ENCODE measurements at places on chromosomes 12 and 14.

GRCh38 chr12:131732-132495 is 65.3 kb downstream of the IQSEC3 start:
- no peak for DNase-seq

DNA sequence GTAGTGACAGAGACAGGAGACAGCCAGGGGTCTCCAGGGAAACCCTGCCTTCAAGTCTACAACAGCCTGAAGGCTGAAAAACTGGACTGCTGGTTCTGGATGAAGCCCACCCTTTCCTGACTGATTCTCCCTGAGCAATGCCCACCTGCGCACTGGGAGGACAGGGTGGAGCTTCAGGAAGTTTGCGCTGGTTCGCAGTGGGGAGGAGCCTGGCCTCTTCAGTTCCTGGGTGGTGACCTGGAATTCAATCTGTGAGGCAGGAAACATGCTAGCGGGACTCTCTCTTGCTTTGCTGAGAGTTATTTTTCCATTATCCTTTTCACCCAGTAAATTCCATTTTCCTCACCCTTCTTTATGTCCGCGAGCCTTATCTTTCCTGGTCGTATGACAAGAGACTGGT is 600.8 kb downstream of the TRHDE start:
- peak; percentile 17 for DNase-seq

DNA sequence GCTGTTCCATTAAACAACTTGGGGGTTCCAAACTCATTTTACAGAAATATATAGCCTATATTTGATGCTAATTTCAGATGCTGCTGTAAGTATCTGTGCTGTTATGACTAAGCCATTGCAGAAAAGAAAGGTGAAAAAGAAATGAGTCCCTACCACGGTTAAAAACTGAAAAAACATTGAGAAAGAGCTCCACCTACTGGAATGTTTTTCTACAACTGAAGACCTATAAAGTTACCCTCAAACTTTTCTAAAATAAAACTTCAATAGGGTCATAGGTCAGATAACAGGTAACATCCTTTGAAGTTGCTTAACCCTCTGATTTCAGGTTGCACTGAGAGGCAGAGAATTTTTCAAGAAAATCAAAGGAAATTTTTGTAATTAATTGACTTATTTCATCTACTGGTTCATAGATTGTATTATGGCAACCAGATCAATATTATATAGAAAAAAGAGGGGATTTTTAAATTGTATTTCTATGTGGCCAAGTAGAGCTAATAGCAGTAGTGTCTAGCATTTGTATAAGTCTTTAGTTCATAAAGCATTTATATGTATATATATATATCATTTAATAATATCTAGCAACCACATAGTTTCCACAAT is 279.9 kb downstream of the RPS29 start:
- no peak for DNase-seq

GRCh38 chr12:102638777-102639176 is 158.4 kb upstream of the IGF1 start:
- no peak for DNase-seq

DNA sequence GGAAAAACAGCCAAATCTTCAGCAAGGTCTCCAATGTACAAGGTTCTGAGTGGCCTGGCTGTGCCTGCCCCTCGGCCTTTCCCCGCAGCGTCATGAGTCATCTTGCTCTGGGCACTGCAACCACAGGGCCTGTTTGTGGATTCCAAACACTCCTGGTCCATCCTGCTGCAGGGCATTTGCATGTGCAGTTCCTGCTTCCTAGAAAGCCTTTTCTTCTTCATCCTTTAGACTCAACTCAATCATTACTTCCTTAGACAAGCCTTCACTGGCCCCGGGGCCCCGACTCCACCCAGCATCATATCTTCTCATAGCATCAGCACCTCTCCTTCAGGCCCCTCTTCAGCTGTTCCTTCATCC is 101.8 kb upstream of the EGLN3 start:
- DNase-seq, result no peak

- DNase-seq, result no peak
Measured at GRCh38 chr14:98133806-98134205, 1138.2 kb downstream of the BCL11B start.

- no peak for DNase-seq
Measured at GRCh38 chr14:100839315-100839585, 13.3 kb downstream of the MEG3 start.

DNA sequence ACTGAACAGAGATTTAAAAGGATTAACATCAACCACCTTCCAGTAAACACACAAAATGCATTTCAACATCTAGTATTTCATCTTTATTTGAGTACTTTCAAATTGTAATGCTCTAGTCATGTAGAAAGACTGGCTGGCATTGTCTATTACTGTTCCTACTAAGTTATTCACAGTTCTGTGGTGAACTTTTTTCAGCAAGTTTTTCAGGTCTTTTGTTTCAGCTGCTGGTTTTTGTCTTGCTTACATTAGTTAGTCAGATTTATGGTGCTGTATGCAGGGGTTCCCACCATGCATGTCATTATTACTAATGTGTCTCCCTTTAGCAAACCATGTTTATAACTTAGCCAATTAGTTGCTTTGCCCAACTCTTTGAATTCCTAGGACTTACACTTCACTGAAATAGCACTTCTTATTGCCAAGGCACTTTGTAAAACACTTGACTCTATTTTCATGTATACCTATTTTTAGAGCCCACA is 253.4 kb upstream of the KITLG start:
- no peak for DNase-seq

DNA sequence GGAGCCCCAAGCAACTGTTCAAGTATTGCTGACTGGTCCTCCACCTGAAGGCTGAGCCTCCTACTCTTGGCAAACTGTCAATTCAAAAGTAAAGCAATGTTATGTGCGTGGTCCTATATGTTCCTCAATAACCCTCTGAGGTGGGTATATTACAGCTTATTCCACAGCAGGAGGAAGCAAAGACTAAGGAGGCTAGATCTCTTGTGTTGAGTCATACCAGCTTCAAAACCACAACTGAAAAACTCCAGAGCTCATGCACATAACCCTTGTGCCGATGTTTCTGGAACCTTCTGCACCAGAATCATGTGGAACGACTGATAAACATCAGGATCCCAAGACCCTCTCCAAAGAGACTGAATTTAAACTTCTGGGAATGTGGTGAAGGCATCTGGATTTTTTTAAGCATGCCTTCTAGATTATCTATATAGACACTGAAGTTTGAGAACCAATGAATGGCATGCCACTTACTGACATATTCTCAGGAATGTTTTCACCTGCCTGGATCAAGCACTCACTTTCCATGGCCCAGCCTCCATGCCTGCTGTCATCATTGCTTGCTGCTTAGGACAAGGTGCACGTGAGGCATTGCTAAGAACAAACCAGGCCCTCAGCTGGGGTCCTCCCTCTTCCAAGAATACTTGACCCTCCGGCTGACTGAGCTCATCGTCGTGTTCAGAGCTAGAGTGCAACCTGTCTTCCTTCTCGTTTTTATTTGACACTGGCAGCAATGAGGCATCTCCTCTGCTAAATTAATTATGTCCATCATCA is 194.7 kb downstream of the BCL11B start:
- no peak for DNase-seq

GRCh38 chr14:99036611-99037293 is 235.2 kb downstream of the BCL11B start:
- no peak for DNase-seq

- no peak for DNase-seq
Measured at GRCh38 chr12:64723630-64724029, 35.6 kb downstream of the GNS start.

DNA sequence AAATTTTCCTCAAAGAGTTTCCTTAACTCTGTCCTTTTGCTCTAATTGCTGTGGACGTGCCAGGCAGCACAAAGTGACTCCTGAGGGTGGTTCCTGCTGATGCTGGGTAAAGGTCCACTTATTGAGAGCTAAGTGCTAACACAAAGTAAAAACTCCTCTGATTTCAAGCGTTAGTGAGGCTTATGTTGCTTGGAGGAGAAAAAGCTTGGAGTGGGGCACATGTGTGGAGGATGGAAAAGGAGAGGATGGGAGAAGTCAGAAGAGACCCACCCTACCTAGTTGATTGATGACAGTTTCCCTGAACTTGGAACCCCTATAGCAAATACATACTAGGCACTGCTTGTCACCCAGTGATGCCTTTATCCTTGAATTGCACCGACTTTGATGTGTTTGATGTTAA is 10.1 kb upstream of the SLC11A2 start:
- DNase-seq, result no peak

GRCh38 chr14:93859957-93860356 is 67.2 kb upstream of the FAM181A start:
- no peak for DNase-seq

DNA sequence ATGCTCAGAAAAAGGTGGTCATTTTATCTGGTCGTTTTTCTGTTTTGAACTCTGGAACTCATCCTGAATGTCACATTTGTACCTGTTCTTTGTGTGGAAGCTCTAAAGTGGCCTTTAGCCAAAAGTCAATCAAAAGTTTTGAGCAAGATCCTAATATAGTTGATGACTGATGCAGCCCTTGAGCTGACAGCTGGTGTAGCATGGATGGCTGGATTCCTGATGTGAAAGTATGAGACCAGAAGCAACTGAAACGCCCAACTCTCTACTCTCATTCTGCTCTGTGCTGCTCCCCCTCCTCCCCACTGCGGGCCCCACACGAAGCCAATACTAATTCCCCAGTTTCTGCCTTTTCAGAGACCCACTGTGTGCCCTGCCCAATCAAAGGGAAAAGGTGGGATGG is 10.3 kb upstream of the MYH7 start:
- no peak for DNase-seq

- DNase-seq, result peak; percentile 85
Measured at GRCh38 chr14:30295980-30296379, 263.0 kb upstream of the G2E3 start.

- no peak for DNase-seq
Measured at GRCh38 chr14:80906946-80907345, 34.6 kb downstream of the CEP128 start.

DNA sequence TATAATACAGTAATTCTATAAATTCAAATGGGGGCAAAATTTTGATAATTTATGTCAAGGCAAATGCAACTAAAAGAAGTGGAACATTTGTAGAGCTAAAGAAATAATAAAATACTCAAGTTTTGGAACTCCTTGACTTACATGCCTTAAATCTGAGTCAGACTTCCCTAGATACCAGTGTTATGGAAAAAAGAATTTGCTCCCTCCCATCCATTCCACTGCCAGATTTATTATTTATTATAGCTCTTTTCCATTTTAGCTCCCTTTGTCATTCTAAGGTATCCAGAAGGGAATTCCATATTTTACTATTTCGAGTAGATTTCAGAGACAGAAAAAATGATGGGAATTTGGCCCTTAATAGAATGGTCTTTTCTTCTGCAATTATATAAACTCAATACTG is 44.0 kb downstream of the RHOJ start:
- no peak for DNase-seq

- DNase-seq, result no peak
Measured at GRCh38 chr12:22180705-22181104, 134.7 kb downstream of the CMAS start.

DNA sequence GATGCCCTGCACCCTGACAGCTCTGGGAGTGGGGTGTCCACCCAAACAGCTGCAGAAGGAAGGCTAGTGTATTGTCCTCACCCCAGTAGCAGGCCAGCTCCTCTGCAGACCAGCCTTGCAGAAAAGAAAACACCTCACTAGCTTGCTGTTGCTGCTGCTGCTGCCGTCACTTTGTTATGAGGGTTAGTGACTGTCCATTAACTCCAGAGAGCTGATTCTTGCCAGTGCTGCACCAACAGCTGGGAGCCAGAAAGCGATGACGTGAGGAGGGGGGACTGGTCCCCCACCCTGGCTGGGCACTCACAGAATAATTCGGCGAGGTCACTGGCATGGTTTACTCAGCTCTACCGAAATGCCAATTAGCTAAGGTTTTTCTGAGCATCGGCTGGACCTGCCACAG is 2.8 kb downstream of the SYNDIG1L start:
- DNase-seq, result no peak

DNA sequence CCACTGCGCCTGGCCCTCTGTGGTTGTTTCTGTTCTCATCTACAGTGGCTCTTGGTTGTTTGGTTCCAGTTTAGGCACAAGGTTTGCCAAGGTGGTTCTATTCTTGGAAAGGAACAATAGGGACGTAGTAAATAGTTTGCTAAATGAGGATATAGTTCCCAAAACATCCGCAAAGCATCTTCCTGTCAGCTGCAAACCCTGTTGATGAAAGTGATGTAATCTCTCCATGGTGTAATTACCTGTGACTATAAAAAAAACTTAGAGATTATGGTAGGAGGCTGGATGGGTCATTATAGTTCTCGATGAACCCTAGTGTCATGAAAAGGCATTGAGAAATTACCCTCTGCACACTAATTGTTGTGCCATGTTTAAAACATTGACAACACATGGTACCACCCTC is 52.9 kb downstream of the SUSD6 start:
- no peak for DNase-seq

GRCh38 chr12:27396216-27396815 is 50.2 kb upstream of the SMCO2 start:
- DNase-seq, result no peak

DNA sequence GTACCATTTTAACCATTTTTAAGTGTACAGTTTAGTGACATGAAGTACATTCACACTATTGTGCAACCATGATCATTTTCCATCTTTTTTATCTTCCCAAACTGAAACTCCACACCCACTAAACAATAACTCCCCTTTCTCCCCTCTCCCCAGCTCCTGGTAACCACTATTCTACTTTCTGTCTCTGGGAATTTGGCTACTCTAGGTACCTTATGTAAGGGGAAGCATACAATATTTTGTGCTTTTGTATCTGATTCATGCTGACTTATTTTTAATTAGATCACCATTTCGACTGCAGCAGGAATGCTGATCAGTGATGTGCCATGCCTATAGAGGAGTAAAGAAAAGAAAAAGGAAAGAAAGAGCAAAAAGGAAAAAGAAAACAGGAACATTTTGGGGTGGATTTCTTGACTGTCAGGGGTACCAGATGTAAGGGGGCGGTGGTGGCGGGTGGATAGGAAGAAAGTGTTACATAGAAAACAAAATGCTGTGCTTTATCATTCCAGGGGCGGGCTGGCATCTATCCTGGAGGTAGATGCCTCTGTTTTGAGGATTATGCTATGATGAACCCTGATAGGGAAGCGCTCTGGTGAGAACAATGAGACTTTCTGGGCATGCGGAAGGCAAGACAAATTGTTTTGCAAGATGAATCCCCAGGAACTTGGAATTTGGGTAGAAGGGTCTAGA is 45.2 kb upstream of the CTDSP2 start:
- DNase-seq, result no peak

- no peak for DNase-seq
Measured at GRCh38 chr12:17215759-17216570, 610.0 kb upstream of the LMO3 start.

All from NCI-H146 (cell line).